ENCODE measurements at places on chromosomes 1 and 21.

- no peak for DNase-seq
These were observed 735.7 kb upstream of the CXADR start for GRCh38 chr21:16777041-16777720.

DNA sequence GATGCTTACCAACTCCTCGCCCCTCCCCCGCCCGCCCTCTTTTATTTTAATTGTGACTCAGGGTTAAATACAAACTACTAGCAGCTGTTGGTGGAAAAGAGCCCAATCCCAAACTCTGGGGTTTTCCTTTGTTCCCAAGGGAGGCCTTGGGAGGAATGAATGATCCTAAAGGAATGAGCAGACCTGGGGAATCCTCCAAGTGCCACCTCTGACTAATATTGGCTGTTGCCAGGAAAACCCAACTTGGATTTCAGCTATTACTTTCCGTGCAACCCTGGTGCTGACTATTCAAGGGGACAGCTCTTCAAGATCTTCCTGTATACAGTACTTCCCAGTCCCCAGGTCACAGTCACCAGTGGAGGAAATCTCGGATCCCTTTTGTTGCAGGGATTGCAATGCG lies 1.3 kb upstream of the S100A10 start:
- DNase-seq, result no peak

DNA sequence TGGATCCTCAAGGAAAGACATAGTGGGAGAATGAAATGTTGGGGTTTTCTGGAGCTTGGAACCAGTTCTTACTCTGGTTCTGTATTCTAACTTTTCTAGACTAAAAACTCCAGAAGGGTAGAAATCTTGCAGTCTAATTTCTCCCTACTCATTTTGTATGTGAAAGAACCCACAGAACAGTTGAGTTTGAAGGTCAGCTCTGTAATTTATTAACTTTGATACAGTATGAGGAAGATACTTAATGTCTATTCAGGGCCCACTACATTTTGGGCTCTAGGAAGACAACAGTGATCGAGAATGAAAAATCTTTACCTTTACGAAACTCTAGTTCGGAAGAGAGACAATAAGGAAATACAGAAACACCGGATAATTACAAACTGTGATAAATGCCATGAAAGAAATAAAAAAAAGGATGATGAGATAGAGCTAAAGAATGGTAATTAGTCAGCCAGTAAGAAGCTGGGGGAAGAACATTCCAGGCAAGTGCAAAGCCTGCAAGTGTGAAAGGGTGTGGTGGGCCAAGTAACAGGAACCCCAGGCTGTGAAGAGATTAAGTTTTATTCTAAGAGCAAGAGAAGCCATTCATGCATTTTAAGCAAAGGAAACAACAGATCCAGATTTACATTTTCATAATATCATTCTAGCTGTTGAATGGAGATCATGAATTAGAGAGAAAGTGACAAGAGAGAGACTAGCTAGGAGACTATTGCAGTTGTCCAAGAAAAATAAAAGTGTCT lies 159.9 kb upstream of the HMCN1 start:
- no peak for DNase-seq

DNA sequence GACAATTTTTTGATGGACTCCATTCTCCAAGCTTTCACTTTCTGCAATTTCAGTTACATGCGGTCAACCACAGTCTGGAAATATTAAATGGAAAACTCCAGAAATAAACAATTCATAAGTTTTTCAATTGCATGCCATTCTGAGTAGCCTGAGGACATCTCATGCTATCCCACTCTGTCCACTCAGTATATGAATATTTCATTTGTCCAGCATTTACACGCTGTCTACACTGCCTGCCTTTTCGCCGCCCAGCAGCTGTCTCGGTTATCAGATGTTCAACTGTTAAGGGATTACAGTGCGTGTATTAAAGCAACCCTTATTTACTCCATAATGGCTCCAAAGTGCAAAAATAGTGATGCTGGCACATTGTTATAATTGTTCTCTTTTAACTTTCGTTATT lies 116.3 kb downstream of the ADSS2 start:
- no peak for DNase-seq

- DNase-seq, result peak; percentile 41
These were observed 97.3 kb downstream of the USP25 start for GRCh38 chr21:15826908-15827601.

- no peak for DNase-seq
These were observed 2.1 kb downstream of the NIPAL3 start for GRCh38 chr1:24417681-24418080.

GRCh38 chr21:26320596-26320995 lies 150.0 kb upstream of the APP start:
- DNase-seq, result peak; percentile 77

- DNase-seq, result no peak
These were observed 62.1 kb downstream of the CD46 start for GRCh38 chr1:207813946-207814345.

All from tongue (tissue), 3 donors.